Left kidney (tissue), 8 donors: ENCODE measurements at places on chromosomes 5 and 9. TPM values are rescaled to one million over a fixed set of nuclear protein-coding genes. Genes with fewer than 3 reads are reported as not detected.

GRCh38 chr9:26786564-26786963 lies 106.0 kb downstream of the CAAP1 start:
- no peak for DNase-seq

DNA sequence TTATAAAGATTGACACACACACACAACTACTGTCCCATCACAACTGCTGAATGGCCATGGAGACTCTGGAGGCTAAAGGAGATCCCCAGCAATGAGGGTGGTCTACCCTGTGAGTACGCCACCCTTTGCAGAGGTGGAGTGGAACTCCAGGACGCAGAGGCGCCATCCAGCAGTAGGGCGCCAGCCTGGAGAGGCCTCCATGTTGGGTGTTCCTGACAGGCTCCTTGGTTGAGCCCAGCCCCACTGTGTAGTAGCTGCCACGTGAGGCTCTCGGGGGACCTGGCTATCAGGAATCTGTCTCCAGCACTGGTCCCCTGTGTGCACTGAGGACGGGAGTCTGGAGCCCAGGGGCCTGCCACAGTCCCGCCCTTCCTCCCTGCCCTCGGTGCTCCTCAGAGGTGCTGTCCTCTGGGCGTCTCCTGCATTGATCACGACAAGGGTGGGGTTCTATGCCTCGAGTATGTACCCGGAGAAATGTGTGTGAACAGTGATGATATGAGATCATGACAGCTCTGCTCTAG lies 72.3 kb downstream of the DAP start:
- no peak for DNase-seq

DNA sequence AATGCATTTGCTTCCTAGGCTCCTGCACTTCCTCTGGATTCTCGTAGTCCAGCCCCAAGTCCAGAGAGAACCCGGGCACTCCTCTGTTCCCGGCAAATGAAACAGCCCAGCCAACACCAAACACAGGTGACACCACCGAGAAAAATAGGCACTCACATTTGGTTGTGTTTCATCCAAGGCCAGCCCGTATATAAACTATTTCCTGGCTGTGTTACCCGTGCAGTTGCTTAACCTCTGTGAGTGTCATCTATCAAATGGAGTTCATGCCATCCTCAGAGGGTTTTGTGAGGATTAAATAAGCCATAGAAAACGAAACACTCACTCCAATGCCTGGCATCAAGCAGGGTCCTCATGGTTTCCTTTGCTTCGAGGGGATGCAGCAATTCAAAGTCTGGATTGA lies 115.2 kb downstream of the BOD1 start:
- no peak for DNase-seq

- no peak for DNase-seq
Measured at GRCh38 chr5:65070026-65070425, 301.3 kb downstream of the CWC27 start.

DNA sequence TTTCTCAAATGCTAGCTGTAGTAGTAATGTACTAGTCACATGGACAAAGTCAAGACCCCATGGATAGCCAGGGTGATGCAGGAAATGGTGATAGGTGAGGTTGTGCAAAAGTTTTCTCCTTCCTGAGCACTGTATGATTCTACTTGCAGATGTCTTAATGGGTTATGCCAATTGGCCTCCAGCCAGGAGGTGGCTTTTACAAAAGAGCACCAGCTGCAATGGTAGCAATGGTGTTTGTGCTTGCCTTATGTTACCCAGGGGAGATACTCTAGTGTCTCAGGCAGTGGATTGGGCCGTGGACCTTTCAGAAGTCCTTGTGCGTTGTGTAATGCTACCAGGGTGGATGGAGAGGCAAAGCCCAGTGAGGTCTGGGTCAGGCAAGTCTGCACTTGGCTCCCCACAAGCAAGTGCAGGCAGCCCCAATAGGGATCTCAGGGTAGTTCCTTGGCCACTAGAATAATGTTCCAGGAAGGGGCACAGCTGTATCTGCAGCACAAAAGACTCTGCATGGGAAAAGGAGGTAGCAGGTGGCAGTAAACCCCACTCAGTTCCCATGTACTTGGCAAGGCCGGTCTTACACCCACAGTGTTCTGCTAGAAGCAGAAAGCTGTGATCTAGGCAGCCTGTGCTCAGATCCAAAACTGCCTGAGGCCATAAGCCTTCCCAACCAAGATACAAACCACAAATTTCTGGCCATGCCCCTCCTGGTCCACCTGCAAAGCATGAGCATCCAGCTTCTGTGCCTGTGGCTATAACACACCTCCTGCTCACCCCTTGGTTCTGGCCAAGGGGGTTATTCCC lies 46.4 kb upstream of the EDIL3 start:
- DNase-seq: no peak

Gene PRR7
- polyA plus RNA-seq: 1.0 TPM

Gene ARL14EPL
- polyA plus RNA-seq: not detected

Gene ZNF169
- polyA plus RNA-seq: 11.9 TPM
